NCI-H69 (cell line): ENCODE measurements at places on chromosomes 13 and 19.

- no peak for DNase-seq
These were observed 109.2 kb downstream of the HSPH1 start for GRCh38 chr13:31052478-31052877.

- no peak for DNase-seq
These were observed 1223.7 kb downstream of the PCDH17 start for GRCh38 chr13:58855283-58855682.

DNA sequence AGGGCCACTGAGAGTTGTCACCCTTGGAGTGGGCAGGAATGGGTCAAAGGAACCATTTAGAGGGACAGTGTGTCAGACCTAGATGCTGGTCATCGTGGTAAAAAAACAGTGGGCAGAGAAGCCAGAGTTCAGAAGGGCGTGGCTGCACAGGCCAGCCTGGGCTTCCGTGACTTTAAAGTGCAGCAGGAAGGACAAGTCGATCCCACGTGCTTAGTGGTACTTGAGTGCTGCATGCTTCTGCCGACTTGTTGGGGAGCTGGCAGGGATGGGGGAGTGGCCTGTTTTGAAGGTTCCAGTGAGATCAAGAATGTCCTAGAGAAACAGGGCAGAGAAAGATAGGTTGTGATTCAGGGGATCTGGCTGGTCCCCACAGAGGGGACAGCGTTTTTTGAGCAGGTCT lies 17.0 kb downstream of the LYL1 start:
- no peak for DNase-seq

GRCh38 chr19:18308948-18309325 lies 13.9 kb downstream of the LSM4 start:
- DNase-seq = no peak

- peak; percentile 44 for DNase-seq
These were observed 3.8 kb downstream of the ATP12A start for GRCh38 chr13:24683838-24684599.

- DNase-seq = peak; percentile 82
These were observed at the start of gene ISYNA1 for GRCh38 chr19:18437491-18438330. Gene ISYNA1 (minus strand): TSS chr19:18438133. CDS start chr19:18437979, 154 bp downstream.

- no peak for DNase-seq
These were observed 278.0 kb downstream of the FGF9 start for GRCh38 chr13:21948769-21949474.

DNA sequence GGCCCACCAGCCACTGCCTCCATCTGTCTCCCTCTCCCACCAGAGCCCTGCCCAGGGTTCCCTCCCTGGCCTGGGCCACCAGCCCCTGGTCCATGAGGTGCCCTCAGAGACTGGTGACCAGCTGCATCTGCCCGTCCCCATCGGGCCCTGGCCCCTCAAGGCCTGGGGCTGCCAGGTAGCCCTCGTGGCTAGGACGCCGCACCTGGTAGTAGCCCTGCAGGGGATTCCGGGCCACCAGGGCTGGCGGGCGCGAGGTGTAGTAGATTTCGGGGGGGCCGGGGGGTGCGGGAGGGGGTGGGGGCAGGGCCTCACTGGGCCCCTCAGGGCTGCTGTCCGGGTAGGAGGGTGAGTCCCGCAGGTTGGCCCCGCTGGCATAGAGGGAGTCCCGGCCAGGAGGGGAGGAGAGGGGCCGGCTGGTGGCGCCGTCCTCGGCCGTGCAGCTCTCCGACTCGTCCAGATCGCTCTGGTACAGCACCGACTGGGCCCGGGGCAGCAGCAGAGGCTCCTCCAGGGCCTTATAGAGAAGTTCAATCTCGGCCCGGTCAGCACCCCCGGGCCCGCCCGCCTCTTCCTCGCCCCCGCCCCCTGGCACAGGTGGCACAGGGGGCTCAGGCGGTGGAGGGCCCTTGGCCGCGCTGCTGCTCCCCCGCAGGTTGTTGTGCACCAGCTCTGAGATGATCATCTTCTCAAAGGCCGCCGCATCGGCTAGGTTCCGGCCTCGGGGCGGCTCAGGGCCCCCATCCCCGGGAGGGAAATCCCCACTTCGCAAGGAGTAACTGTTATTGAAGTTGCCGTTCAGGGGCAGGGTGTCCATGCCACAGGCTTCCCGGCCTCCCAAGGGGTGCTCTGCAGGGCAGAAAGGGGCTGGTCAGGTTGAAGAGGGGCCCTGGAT lies 14.6 kb upstream of the ASF1B start:
- no peak for DNase-seq

GRCh38 chr19:9641810-9642209 lies 20.8 kb upstream of the ZNF561 start:
- DNase-seq = no peak

GRCh38 chr19:1264801-1265614 lies 4.1 kb upstream of the CIRBP start:
- peak; percentile 48 for DNase-seq

DNA sequence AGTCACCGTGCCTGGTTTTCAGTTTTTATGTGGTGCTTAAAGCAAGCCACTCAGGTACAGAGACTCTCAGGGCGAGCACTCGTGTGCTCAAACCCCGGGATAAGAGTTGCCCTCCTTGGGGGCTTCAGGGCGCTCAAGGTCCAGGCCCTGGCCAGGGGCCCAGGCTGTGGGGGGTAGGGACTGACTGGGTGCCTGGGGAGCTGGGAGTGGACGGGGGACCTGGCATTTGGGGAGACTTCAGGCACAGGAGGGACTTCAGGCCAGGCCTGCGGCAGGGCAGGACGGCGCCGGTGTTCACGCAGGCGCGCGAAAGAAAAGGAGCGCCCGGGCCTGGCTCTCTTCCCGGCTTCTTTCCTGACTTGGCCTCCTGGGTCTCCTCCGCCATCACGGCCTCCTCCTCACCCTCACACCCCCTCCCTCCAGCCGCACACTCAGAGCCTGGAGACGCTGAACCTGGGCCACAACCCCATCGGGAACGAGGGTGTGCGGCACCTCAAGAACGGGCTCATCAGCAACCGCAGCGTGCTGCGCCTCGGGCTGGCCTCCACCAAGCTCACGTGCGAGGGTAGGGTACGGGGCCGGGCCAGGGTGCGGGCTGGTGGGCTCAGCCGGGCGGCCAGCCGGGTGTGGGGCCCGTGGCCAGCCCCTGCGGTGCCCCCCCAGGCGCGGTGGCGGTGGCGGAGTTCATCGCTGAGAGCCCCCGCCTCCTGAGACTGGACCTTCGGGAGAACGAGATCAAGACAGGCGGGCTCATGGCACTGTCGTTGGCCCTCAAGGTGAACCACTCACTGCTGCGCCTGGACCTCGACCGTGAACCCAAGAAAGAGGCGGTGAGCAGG lies 16.1 kb downstream of the NKPD1 start:
- no peak for DNase-seq

DNA sequence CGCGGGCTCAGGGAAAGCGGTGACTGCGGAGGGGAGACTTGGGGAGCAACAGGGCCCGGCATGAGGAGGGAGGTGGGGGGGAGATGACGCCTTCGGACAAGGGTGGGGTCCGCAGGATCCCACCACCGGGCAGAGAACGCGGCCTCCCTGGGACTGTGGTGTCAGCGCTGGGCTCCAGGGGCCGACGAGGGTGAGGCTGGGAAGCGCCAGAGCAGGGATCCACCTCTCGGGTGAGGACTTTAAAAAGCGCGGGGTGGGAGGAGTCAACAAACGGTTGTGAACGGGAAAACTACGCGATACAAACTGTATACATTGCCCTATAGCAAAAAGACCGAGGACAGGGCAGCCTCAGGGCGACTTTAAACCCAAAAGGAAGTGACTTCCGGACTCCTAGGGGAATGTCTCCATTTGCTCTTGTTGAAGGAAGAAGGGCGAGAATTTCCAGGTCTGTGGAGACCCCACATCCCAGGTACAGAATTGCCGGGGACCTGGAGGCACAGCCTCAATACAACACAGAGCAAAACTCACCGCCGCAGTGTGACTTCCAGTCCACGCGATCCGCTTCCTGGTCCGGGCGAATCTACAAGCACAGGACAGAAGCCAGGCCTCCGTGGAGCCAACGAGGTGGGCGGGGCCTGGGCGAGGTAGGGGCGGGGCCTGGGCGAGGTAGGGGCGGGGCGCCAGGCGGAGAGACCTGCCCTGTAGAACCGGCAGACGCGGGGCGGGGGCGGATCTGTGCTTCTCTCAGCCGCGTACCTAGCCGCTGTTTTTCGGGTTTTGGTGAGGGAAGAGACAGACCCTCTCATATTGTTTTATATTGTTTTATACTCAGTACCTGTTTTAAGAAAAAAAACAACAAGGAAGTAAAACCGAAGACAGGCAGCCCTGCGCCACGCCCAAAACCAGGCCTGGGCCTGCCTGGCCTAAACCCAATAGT lies at the start of gene ZNF888:
Gene ZNF888, minus strand, starts transcription at position 588 of the 937 bp plus-strand sequence. CDS start 5,555 bp downstream, outside the sequence.
- peak; percentile 91 for DNase-seq

- DNase-seq = peak; percentile 11
These were observed 522.5 kb downstream of the DIAPH3 start for GRCh38 chr13:59641261-59641660.

DNA sequence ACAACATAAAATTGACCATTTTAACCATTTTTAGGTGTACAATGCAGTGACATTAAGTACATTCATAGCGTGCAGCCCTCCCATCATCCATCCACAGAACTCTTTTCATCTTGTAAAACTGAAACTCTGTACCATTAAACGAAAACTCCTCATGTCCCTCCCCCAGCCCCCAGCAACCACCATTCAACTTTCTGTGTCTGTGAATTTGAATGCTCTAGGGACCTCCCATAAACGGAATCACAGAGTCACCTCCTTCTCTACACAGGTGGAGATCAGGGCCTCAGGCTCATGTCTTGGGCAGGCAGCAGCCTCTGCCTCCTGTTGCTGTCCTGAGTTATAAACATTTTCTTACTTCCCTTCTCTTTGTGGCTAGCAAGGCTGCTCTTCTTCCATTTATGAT lies 7.3 kb upstream of the CCNE1 start:
- no peak for DNase-seq

DNA sequence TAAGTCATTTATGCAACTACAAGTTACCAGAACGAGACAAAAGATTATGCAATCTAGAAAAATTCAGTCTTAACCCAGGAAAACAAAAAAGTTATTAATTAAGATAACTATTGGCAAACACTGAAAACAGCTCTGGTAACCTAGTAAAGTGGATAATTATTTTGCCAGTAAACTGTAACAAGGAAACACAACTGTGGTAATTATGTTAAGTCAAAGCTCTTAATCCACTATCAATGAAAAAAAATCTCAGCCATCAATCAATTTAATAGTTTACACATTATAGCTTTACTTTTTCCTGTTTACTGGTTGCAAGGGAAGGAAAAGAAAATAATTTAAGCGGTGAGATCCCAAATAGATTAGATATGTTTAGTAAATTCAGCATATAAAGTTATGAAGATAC lies 11.2 kb downstream of the EXOSC8 start:
- no peak for DNase-seq

GRCh38 chr19:55257461-55258420 lies 1.1 kb downstream of the PPP6R1 start:
- DNase-seq = peak; percentile 60

DNA sequence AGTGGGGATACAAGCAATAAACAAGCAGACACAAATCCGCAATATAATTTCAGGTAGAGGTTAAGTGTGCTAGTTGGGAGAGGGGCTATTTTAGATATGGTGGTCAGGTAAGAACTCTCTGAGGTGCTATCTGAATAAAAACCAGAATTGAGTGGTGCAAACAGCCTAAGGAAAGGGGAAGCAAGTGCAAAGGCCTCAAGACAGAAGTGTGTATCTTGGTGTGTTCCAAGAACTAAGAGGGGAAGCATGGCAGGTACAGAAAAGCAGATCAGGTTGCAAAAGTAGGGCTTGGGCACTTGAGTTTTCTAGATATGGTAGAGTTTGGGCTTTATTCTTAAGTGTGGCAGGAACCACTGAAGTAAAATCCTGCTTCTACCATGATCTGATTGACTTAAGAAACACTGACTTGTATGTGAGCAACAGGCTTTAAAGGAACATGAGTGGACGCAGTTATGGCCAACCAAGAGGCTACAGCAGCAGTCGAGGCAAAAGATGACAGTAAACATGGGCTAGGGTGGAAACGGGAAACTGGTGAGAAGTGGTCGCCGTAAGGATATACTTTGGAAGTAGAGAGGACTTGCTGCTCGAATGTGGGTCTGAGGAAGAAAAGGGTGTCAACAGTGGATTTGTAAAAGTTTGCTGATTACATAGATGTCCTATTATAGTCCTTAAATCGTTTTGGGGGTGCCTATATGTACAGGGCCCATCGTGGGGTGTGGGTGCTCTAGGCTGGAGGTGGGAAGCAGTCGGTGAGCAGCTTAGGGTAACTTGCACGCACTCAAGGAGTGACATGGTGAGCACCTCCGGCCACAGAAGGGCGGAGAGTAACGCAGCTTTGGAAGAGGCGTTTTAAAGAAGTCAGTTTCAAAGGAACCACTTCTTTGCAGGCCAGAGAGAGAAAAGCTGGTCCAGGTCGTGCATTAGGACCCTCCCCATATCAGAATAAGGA lies 677 bp downstream of the TGDS start:
- DNase-seq = peak; percentile 58

GRCh38 chr13:41402691-41403511 lies 54.4 kb upstream of the RGCC start:
- DNase-seq = peak; percentile 66

GRCh38 chr13:97339019-97339987 lies 94.7 kb upstream of the RAP2A start:
- DNase-seq = no peak

- DNase-seq = no peak
These were observed 11.6 kb upstream of the DNMT1 start for GRCh38 chr19:10206226-10206885.

GRCh38 chr19:46366620-46367292 lies 19.9 kb downstream of the PPP5C start:
- DNase-seq = peak; percentile 91

DNA sequence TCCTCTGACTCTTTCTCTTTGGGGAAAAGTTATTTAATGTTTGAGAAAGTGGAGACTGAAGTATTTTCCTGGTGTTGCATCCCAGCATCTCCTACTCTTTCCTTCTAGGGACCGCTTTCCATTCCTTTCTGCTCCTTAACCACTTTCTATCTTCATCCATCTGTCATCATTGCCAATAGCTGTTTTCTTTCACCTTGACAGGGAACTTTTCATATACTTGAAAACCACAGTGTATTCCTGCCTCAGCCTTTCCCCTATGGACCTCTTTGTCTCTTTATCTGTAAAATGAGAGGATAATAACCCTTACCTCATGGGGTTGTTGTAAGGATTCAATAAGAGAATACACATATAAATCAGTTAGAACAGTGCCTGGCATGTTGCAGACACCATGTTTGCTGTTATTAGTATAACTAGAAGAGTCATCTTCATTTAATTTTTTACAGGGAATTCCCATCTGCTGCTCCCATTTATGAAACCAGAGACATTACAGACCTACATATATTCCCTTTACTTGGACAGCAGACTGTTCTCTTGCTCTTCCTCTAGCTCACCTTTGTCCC lies 31.8 kb downstream of the LCP1 start:
- no peak for DNase-seq

GRCh38 chr13:32025730-32026129 lies 5.8 kb upstream of the FRY start:
- peak; percentile 95 for DNase-seq

DNA sequence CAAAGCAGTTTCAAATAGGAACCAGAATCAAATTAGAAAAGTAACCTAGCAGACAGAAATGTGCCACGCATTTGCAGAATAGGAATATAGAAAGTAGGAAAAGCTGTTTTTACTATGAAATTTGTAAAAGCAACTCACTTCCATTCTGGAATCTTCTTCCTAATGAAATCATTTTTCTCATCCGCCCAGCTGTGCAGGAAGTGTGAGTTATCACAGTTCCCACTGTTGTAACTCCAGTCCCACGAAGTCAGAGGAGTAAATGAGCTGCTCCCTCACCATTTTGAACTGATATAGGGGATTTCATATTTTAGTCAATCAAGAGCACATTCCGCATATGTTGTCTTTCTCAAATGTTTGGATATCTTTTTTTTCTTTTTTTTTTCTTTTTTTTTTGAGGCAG lies 230.8 kb downstream of the TBC1D4 start:
- no peak for DNase-seq
